GM23248 (cell line): ENCODE measurements at places on chromosomes 1 and 21. TPM values are rescaled to one million over a fixed set of nuclear protein-coding genes. Genes with fewer than 3 reads are reported as not detected.

The POU3F1 gene
- not detected in 2 replicates for total RNA-seq

GRCh38 chr1:8560611-8561544 is 243.0 kb downstream of the SLC45A1 start:
- DNase-seq: peak; percentile 75

- DNase-seq: peak; percentile 89
Observed at GRCh38 chr1:162562470-162562828, 927 bp downstream of the UAP1 start.

DNA sequence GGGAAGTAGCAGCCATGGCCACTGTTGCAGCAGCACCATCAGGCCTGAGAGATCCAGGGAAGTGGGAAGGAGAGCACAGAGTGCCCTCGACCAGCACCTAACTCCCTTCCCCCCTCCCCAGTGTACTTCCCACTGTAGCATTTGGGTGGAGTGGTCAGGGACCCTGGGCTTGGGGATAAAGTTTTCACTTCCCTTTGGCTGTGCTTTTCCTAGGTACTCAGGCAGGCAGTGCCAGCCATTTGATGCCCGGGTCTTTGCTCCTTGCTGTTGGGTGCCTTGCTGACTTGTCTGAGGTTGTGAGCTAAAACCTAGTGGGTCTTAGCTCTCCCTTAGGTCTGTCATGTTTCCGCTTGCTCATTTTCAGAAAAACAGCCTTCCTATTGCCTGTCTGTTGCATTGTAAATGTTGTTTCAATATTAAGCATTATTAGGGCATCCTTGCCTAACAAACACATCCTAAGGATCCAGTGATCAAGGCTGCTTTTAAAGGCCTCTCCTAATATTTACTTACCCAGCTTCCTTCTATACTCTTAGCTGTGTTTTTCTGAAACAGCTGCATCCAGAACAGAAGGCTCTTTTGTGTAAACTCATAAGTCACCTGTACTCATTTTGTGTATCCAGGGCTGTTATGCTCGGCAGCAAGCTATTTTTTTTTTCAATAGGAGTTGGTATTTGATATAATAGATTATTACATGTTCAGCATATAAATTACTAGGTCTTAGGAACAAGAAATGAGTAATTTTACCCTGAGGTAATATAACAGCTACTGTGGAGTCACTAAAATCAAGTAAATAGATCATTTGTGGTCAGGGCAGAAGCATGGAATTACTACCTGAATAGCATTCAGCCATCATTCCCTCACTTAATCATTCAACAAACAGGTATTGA is 418.6 kb upstream of the PROX1 start:
- no peak for DNase-seq

DNA sequence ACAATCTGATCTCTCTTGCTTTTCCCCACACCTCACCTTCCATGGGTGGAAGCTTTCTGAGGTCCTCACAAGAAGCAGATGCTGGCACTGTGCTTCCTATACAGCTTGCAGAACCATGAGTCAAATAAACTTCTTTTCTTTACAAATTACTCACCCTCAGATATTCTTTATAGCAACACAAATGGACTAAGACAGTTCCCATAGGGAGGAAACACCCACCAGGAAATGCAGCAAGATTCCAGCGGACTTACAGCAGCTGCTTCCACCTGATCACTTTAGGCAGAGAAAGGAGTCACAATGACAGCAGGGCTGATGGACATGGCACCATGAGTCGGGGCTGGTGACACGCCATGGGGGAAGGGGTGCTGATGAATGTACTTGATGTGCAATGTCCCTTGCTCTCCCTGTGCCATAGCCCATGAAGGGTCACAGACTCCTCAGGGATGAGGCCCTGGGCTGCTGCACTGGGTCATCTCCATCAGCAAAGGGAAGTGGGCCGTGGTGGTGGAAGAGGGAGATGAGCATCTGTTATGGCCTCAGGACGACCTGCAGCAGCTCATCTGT is 53.9 kb downstream of the PRSS38 start:
- DNase-seq: peak; percentile 46

The TAL1 gene
- not detected in 2 replicates for total RNA-seq

- no peak for DNase-seq
Observed at GRCh38 chr1:55707196-55707595, 492.0 kb upstream of the USP24 start.

DNA sequence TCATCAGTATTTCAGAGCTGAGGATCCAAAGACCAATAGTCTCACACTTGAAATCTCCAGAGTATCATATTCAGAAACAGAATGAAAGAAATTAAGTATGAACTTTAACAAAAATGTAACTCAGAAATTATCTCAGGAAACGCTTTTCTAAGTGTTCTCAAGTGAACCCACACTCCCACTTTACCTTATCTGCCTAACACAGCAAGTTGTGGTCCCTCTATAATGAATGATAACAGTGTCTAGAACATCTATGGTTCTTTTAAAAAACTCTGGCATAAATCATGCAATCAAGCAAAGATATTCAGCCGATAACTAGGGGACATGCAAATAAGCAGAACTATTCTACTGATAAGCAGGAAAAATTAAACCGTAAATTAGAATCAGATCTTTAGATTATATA is 1574.2 kb downstream of the PLA2G4A start:
- DNase-seq: no peak

DNA sequence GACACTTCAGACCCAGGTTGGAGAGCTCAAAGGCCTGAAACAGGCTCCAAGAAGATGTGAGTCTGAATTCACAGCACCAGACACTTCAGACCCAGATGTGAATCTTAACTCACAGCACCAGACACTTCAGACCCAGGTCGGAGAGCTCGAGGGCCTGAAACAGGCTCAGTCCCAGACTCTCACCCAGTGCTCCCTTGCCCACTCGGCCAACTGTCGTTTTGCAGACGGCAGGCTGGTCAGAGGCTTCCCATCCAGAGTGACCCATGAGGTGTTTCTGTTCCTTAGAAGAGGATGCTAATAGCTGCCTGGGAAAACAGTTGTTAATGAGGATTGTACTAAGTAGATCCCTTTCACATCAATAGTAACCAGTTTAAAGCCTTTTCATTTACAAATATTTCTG is 88.4 kb downstream of the ADARB1 start:
- DNase-seq: no peak

GRCh38 chr1:195756109-195756508 is 852.1 kb downstream of the KCNT2 start:
- no peak for DNase-seq

The SERINC2 gene
- 34.4 and 50.9 TPM in 2 replicates for total RNA-seq
